Fibroblast of skin of left quadriceps (primary cell): ENCODE measurements at places on chromosomes 1 and 21.
A peak's percentile ranks its signal among the peaks of the same experiment; 100 is the strongest.

DNA sequence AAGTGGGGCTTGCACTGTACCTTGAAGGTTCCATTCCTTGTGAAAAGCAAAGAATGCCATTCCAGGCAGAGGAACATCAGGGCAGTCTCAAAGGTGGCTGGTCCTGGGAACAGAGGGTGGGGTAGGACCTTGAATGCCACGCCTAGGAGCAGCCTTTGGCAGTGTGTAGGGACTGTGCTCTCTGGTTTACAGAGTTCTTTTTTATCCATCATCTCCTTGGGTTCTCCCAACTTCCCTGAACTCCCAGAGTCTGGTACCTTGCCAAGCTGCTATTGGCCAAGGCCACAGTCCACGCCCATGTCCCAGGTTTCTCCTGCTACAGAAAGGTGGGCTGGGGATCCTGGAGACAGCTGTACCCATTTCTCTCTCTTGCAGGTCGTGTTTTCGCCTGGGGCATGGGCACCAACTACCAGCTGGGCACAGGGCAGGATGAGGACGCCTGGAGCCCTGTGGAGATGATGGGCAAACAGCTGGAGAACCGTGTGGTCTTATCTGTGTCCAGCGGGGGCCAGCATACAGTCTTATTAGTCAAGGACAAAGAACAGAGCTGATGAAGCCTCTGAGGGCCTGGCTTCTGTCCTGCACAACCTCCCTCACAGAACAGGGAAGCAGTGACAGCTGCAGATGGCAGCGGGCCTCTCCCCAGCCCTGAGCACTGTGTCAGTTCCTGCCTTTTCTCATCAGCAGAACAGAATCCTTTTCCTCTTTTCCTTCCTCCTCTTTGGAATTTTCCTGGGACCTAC, 15.3 kb upstream of the TRNAU1AP start:
- DNase-seq = no peak

GRCh38 chr1:9183898-9184297, 50.7 kb upstream of the H6PD start:
- no peak for DNase-seq

- DNase-seq = no peak
Observed at GRCh38 chr1:231241750-231242149, 738 bp downstream of the GNPAT start.

- DNase-seq = no peak
Observed at GRCh38 chr1:19461220-19461554, 24.2 kb downstream of the CAPZB start.

DNA sequence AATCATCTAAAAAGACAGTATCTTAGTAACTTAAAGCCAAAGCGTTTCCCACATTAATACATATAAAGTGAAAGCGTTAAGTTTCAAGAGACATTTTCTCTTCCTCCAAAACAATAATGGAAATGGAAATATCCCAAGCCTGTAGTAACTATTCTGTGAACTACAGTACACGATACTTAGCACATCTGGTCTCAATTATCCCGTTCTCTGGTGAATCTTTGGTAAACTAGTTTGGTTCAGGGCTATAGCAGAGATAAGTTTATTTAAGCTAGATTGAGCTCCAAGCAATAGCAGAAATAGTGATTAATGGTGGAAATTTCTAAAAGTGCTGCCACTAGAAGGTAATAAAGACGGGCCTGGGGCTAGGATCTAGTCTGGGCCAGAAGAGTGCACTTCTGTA, 55.2 kb downstream of the PCNX2 start:
- DNase-seq = peak; percentile 65

DNA sequence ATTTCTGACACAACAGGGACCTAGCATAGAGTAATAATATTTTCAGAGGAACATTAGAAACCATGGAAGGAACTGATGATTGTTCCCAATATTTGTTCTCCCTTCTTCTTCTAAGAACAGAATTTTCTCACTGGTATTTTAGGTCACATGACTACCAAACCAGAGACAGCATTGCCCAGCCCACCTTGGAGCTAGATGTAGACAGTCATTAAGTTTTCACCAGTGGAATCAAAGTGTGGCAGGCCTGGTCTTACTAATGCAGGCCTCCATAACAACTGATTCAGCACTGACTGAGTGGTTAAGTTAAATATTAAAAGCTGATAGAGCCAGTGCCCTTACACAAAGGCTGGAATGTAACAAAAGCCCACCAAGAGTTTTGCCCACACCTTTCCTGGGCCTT, 244.4 kb downstream of the ZNF648 start:
- no peak for DNase-seq
